Psoas muscle (tissue), 8 donors: ENCODE measurements at places on chromosomes 5 and 9. TPM values are rescaled to one million over a fixed set of nuclear protein-coding genes. Genes with fewer than 3 reads are reported as not detected.

The PFN3 gene
- total RNA-seq: not detected

The LHX6 gene
- 2.7 TPM for total RNA-seq

- DNase-seq: no peak
These were observed 8.8 kb upstream of the PTGDS start for GRCh38 chr9:136968333-136969127.

- no peak for DNase-seq
These were observed 48.9 kb downstream of the AHRR start for GRCh38 chr5:370311-370958.

DNA sequence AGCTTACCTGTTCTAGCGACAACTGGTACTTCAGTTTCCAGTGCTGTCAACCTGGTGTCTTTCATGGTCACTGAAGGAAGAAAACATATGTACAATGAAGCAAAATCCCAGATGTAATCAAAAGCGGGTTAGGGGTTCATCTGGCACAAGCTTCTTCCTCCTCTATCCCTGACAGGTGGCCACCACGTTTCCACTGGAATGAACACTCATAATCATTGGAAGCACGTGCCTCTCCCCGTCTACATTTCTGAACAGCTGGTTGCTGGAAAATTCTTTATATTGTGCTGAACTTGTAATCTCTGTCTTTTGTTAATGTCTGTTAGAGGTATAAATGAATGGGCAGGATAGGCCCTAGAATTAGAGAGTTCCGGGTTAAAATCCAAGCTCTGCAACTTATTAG lies 9.4 kb downstream of the TSC1 start:
- DNase-seq: no peak

DNA sequence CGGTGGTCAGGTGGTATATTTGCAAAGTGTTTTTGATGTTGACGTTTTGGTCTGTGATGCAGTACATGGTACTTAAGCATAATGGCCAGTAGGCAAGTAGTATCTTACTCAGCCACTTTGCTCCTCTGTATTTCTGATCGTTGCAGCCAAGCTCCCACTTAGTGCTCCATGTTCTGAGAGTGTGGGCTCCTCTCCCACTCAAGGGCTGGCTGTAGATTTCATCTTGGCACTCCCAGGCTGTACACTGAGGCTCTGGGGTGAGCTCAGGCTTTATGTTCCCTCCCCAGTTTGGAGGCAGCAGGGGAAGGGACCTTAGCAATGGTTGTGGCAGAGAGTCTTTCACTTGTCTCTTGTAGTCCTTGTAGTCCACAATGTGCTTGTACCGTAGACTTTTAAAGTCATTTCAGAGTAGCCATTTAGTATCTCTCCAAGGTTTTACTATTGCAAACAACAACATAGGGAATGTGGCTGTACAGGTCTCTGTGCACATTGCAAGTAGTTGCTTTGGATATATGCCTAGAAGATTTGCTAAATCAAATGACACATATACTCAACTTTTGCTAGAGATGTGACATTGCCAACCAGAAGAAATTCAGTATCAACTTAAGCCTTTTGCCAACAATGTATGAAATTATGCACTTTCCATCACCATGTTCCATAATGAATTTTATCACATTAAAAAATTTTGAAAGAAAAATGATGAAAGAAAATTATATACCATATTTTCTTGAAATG lies 304.3 kb upstream of the CTNND2 start:
- DNase-seq: no peak

GRCh38 chr5:2185646-2186471 lies 303.1 kb upstream of the IRX4 start:
- no peak for DNase-seq

The TMEM232 gene
- 1.4 TPM for total RNA-seq

The GRXCR2 gene
- not detected for total RNA-seq

The PCDHGB3 gene
- 2.0 TPM for total RNA-seq

GRCh38 chr5:154522284-154522683 lies 44.3 kb upstream of the HAND1 start:
- no peak for DNase-seq

- no peak for DNase-seq
These were observed 388 bp upstream of the MED10 start for GRCh38 chr5:6378766-6379103.

DNA sequence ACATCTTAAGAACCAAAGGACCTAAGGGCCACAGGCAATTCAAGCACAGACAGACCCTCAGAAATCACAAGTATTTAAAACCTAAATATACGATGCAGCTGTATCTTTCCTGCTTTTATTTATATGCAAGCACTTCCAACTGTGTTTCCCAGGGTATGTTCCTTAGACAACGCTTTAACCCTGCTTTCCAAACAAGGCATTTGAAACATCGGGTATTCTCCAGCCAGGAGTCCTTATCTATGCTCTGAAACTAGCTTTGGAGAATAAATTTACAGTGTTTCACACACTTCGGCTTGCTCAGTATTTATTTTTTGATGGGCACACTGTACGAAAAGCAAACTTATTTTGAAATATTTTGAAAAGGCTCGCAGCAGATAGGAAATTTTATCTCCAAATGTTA lies 13.5 kb downstream of the NR6A1 start:
- DNase-seq: no peak

GRCh38 chr9:114314881-114315722 lies 7.8 kb upstream of the ORM1 start:
- no peak for DNase-seq

The CNTNAP3B gene
- total RNA-seq: 2.6 TPM

DNA sequence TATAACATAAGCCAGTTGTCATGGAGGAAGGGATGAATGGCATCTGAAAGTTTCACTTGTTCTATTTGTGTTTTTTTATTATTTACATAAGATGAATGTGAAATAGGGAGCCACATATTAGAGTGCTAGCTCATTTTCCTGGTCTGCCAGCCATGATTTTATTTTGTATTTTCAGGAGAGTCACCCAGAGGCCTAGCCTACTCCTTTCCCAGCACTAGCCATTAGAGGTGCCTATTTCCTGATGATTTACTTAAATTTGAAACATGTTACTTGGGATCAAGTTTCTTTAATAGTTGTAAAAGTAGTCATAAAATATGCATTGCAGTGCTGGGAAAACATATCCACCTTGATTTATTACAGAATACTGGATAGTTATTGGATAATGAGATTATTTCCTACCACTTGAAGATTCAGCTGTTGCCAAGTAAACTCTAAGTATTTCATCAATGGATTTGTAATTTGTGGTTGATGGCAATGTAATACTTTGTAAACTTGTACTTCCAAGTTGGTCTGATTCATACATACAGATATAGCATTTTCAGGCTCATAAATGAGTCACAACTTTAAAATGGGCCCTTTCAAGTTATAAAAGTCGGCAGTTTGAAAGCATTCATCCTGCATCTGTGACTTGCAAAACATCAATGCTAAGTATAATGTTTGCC lies 50.8 kb downstream of the KCNN2 start:
- no peak for DNase-seq

- no peak for DNase-seq
These were observed 42.7 kb downstream of the SECISBP2 start for GRCh38 chr9:89361031-89361430.

- no peak for DNase-seq
These were observed 7.7 kb downstream of the PLGRKT start for GRCh38 chr9:5429873-5430564.

DNA sequence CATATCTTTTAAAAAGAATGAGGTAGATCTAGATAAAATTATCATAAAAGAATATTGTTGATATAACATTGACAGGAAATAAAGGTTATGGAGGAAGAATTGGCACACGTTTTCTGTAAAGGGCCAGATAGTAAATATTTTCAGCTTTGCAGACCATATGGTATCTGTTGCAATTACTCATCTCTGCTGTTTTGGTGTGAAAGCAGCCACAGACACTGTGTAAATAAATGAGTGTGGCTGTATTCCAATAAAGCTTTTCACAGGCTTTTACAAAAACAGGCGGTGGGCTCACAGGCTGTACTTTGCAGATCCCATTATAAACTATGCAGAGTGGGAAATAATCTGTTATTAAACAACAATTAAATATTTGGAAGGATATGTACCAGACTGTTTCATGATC lies 87.4 kb downstream of the SGCD start:
- no peak for DNase-seq

DNA sequence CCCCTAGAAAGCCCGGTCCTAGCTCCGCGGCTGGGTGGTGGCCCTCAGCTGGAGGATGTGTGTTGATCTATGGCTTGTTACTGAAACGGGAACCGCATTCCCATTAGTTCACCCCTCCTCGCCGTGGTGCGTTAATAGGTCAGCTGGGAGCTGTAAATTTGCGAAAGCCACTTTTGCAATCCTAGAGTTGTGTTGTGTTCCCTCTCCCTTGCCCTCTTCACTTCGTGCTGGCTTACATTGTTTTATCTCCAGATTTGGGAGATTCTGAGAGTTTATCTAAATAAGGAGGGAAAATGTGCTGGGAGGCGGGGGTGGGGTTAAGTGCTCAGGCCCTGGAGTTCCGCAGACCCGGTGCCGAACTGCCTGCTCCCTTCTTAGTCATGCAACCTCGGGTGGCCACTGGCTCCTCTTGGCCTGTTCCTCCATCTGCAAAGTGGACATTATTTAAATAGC lies 62.8 kb downstream of the HMCN2 start:
- peak; percentile 64 for DNase-seq

DNA sequence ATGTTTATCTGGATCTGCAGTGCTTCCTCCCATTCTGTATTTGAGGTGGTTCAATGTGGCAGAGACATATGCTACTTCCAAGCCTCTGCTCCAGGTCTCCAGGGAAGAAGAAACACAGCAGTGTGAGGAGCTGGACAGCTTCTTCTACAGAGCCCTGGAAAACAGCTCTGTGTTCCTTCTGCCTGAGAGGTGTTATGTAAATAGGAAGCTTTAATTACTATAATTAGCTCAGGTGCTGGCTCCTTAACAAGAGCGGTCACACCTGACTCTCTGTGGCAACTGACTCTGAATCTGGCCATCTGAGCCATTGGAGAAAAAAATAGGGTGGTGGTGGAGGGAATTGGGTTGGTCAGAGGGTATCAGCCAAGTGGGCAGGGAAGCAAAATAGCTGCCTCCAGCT lies 332.4 kb upstream of the BRINP1 start:
- DNase-seq: no peak

GRCh38 chr9:19533373-19533772 lies 124.6 kb downstream of the ACER2 start:
- DNase-seq: no peak

The CCL21 gene
- total RNA-seq: 1.3 TPM

The AFAP1L1 gene
- 21.0 TPM for total RNA-seq

- no peak for DNase-seq
These were observed 167.7 kb downstream of the AOPEP start for GRCh38 chr9:94894094-94894699.

DNA sequence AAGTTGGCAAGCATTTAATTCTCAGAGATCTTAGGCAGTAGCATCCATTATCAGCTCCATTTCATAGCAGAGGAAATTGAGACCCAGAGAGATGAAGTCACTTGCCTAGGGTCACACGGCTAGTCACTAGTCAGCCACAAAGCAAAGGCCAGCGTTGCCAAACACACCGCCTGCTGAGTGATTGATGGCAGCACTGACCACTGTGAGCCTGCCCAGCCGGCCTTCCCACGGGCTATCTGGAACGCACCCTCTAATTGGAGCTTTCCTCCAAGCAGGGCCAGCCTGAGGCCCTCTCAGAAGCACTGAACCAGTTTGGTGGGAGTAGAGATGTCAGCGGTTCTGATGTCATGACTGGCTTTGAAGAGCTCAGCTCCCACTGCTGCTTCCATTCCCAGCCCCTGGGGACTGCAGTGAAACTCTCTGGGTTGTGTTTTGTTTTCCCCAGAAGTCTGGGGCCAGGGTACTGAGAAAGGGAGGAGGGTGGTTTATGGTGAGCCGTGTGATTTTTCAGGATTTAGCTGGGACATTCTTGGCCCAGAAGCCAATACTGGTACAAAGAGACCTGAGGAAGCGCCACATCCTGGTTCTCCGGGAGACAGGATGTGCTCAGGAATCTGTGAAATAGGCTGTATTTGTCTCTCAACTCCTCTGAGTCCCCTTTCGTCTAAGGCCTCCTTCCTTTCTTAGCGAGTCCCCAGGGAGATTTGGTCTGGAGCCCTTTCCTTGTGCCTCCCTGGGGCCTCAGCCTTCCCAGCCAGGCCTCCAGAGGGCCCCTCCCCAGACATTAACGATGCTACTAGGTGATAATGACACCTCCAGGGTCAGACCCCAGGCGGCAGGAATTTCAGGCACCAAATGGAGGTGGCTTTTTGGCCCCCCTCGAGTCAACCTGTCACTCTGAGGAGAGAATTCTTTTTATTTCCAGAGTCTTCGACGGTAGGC lies 44.5 kb downstream of the SPRY4 start:
- DNase-seq: peak; percentile 43

The GRIA1 gene
- total RNA-seq: 0.49 TPM

- no peak for DNase-seq
These were observed 243.8 kb upstream of the VLDLR start for GRCh38 chr9:2377834-2378233.

The GRM6 gene
- not detected for total RNA-seq

GRCh38 chr9:123406691-123407216 lies 50.8 kb downstream of the CRB2 start:
- DNase-seq: no peak

DNA sequence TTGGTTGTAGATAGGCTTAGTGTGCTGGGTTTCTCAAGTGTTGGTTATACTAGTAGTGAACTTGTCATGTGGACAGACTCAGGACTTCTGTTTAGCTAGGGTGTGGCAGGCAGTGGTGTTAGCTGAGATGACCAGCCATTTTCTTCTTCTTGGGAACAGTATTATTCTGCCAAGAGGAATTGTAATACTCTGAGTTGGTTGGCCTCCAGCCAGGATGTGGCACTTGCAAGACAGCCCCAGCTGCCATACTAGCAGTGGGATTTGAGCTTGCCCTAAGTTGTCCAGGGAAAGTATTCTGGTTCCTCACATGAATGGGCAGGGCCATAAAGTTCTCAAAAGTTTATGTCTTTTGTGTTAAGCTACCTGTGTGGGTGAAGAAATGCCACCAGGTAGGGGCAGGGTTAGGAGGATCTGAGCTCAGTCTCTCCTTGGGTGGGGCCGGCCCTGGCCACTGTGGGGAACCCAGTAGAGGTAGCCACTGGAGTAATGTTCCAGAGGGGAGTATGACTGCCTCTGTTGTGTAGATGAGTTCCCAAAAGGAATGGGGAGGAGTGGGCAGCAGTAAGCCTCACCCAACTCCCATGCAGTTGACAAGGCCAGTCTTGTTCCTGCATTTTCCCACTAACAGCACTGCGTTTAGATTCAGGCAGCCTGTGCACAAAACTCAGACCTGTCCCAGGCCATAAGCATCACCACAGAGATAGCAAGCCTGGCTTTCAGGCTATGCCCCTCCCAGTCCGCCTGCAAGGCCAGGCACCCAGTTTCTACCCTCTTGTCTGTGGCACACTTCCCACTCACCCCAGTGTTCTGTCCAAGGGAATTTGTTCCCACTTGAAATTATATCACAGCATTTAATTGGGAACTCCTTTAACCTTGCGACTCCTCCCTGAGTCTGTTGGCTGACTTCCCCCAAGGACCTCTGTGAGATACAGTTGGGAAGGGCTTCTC lies 250.7 kb downstream of the ANXA1 start:
- DNase-seq: no peak

GRCh38 chr5:73443829-73444498 lies 4.6 kb downstream of the FOXD1 start:
- DNase-seq: no peak

DNA sequence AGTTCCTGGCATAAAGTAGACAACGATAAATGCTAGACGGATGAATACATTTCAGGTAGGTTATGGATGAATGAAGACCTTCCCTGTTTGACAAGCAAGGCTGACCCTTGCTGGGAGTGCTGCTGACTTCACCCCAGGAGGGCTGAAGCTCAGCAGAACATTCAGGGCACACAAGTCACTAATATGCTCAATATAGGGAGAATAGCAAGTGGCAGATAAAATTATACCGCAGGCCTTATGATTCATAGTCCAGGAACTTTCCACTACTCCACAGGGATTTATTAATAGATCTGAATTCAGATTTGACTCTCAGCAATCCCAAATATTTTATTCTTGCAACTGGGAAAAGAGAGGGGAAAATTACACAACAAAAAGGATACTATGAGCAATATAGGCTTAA lies 38.2 kb upstream of the GRAMD2B start:
- no peak for DNase-seq
